Natural killer cell (primary cell): ENCODE measurements at places on chromosomes 4 and X. TPM values are rescaled to one million over a fixed set of nuclear protein-coding genes. Genes with fewer than 3 reads are reported as not detected.

DNA sequence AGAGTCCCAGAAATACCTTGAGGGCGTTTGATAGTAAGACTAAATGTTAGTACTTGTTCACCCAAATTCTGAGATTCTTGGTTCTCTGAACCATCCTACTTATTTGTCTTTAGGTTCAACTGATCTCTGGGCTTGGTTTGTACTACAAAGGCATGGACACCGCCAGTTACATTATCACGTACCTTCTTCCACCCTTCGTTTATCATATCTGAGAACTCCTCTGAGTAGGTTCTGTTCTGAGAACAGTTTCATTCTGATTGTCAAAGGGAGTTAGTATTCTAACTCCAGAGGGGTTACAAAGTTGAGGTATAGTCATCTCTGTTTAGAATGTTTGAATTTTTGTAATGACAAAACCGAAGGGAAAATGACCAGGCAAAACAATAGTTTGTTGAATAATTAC lies 19.3 kb downstream of the ZFX start:
- peaks cover 2% of the 10 kb centered on the region for H3K36me3 ChIP-seq
- no peak overlapping the region for H3K27ac ChIP-seq
- no peaks in the 10 kb centered on the region for H3K27me3 ChIP-seq
- H3K4me3 ChIP-seq: no peak overlapping the region

DNA sequence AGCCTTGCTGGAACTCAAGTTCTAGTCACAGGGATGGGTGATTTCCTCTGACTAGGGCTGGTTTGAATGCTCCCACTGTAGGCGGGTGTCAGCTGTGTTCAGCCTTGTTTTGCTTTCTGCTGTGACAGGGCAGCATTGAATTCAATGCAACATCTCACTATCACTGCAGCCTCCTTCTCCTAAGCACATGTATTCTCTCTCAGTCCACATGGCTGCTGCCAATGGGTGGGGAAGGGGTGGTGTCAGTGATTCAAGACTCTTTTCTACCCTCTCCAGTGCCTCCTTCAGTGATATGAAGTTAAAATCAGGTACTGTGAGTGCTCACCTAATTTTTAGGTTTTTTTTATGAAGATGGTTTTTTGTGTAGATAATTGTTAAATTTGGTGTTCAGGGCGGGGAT lies 46.3 kb downstream of the COL4A5 start:
- no peaks in the 10 kb centered on the region for H3K4me1 ChIP-seq
- H3K27me3 ChIP-seq: no peaks in the 10 kb centered on the region
- no peak overlapping the region for H3K4me3 ChIP-seq
- H3K36me3 ChIP-seq: no peaks in the 10 kb centered on the region

- H3K4me1 ChIP-seq: no peaks in the 10 kb centered on the region
- no peak overlapping the region for H3K4me3 ChIP-seq
- no peak for DNase-seq
- no peaks in the 10 kb centered on the region for H3K36me3 ChIP-seq
- H3K27ac ChIP-seq: no peak overlapping the region
Observed at GRCh38 chr4:57280481-57280880, 170.3 kb upstream of the IGFBP7 start.

GRCh38 chr4:144967161-144967560 lies 130.8 kb downstream of the ANAPC10 start:
- no peak for DNase-seq
- H3K27ac ChIP-seq: no peak overlapping the region
- H3K4me3 ChIP-seq: no peak overlapping the region
- no peaks in the 10 kb centered on the region for H3K4me1 ChIP-seq
- H3K27me3 ChIP-seq: no peaks in the 10 kb centered on the region

GRCh38 chr4:4848540-4848939 lies 10.9 kb upstream of the MSX1 start:
- no peak for DNase-seq
- H3K4me3 ChIP-seq: no peak overlapping the region
- no peak overlapping the region for H3K27ac ChIP-seq
- H3K4me1 ChIP-seq: peaks cover 17% of the 10 kb centered on the region
- H3K36me3 ChIP-seq: no peaks in the 10 kb centered on the region

DNA sequence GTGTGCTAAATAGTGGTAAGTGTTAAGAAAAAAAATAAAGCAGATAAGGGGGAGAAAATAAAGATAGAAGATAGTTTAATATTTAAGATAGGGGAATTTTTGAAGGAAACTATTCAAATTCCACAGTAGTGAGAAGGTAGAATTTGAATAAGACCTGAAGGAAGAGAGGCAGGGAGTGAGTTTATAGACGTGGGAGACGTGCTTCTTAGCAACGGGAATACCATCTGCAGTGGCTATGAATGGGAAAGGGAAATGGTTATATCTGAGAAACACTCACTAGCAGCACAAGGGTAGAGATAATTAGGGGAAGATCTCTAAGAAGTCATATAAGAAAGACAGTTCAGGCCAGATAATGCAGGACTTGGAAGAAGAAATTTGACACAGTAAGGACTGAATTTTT lies 854.5 kb upstream of the EPHA5 start:
- no peaks in the 10 kb centered on the region for H3K4me1 ChIP-seq
- H3K27ac ChIP-seq: no peak overlapping the region
- no peak overlapping the region for H3K4me3 ChIP-seq
- no peaks in the 10 kb centered on the region for H3K36me3 ChIP-seq

DNA sequence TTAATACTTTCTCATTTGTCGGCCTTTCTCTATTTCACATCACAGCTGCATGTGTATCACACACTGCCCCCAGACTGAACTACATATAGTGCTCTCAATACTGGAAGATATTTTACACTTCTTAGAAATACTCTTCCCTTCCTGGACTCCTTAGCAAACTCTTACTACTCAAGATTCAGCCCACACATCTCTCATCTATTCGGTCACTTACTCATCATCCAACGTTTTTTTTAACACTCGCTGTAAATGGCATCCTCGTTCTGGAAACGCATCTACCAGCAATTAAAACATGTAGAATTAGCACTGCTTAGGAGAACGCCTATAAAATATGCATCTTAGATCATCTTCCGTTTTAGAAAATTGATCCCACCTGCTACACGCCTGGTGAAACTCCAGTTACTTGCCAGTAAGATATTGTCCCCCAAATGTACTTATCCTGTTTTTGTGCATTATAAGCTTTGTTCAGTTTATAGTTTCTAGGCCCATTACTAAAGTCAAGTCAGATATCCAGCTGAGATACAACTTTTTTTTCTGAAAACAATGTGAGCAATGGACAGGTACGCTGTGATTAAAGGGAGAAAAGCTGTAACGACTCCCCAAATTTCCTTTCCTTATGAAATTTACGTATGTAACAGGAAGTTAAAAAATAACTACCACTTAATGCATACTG lies 1.0 kb downstream of the LRP2BP start:
- peak overlapping the region; percentile 96 for H3K4me3 ChIP-seq
- H3K36me3 ChIP-seq: no peaks in the 10 kb centered on the region
- H3K4me1 ChIP-seq: peaks cover 7% of the 10 kb centered on the region

GRCh38 chr4:76447393-76447851 lies 12.4 kb downstream of the SHROOM3 start:
- no peak for DNase-seq
- H3K27ac ChIP-seq: no peak overlapping the region
- H3K27me3 ChIP-seq: no peaks in the 10 kb centered on the region
- H3K36me3 ChIP-seq: no peaks in the 10 kb centered on the region

DNA sequence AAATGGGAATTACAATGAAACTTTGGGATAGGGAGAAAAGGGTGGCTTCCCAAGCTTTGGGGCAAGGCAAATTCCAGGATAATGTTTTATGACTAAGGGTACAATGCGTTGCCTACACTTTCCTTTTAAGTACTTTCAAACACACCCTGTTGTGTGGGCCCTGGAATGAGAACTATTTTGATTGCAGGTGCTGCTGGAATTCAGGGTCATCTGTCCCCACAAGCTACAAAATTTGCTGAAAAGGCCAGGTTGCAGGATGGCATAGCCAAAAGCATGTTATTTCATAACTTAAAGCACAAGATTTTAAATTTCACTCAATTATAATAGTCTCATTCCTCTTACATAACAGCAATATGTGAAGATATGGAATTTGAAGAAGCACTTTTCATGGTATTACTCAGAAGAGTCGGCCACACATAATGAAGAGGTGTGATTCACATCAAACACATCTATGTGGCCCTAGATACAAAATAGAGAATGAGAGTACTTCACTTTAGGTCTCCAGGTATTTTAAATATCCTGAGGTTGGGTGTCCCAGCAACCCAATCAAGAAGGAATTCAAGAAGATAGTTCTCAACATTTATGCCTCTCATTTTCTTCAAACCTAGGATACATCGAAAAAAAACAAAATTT lies 89.3 kb downstream of the APBB2 start:
- H3K27me3 ChIP-seq: no peaks in the 10 kb centered on the region
- H3K4me3 ChIP-seq: no peak overlapping the region
- no peaks in the 10 kb centered on the region for H3K4me1 ChIP-seq
- no peak overlapping the region for H3K27ac ChIP-seq
- no peak for DNase-seq

GRCh38 chr4:122845760-122846159 lies 19.1 kb downstream of the FGF2 start:
- no peak for DNase-seq
- no peak overlapping the region for H3K4me3 ChIP-seq
- H3K36me3 ChIP-seq: no peaks in the 10 kb centered on the region

- no peak overlapping the region for H3K4me3 ChIP-seq
- DNase-seq: no peak
- no peaks in the 10 kb centered on the region for H3K36me3 ChIP-seq
- H3K4me1 ChIP-seq: no peaks in the 10 kb centered on the region
- H3K27ac ChIP-seq: no peak overlapping the region
Observed at GRCh38 chrX:10177004-10177396, 20.2 kb downstream of the CLCN4 start.

GRCh38 chr4:15182600-15183220 lies 180.4 kb downstream of the CPEB2 start:
- DNase-seq: no peak
- peaks cover 2% of the 10 kb centered on the region for H3K27me3 ChIP-seq
- no peak overlapping the region for H3K4me3 ChIP-seq
- no peaks in the 10 kb centered on the region for H3K36me3 ChIP-seq
- H3K27ac ChIP-seq: no peak overlapping the region

DNA sequence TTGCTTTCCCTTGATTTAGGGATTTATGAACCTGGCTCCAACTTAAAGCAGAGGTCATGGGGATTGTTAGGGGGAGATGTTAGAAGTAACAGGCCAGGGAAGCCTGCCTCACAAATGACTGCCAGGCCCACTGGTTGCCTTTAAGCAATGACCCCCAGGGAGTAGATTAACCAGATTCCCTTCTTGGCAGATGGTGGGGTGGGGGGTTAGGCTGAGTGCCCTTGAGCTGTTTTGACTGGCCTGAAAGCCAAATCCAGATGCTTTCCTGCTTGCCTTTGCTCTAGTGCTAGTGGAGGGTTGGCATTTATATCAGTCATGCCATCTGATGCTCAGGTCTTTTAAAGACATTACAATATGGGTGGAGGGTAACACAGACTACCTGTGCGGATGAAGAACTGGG lies 128.1 kb downstream of the TMEM164 start:
- H3K4me1 ChIP-seq: no peaks in the 10 kb centered on the region
- no peak for DNase-seq
- H3K27ac ChIP-seq: no peak overlapping the region
- H3K4me3 ChIP-seq: no peak overlapping the region

GRCh38 chr4:111696505-111696904 lies 448.7 kb upstream of the FAM241A start:
- H3K36me3 ChIP-seq: no peaks in the 10 kb centered on the region
- no peaks in the 10 kb centered on the region for H3K4me1 ChIP-seq
- H3K27ac ChIP-seq: no peak overlapping the region
- no peak overlapping the region for H3K4me3 ChIP-seq

DNA sequence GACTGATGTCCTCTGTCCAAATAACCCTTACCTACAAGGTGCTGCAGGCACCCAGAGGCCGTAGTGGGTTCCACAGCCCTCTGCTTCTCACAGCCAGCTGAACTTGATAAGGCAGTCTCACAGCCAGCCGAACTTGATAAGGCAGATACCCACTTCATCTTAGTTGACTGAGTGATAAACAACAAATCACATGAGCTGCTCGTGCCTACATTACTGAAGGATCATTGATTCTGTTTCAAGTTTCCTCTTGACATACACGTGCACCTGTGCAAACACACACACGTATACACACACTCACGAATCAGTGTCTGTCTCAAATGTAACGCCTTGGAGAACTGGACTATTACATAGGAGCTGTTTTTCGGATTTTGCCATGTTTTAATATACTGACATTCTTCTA lies 276.3 kb downstream of the DCTD start:
- no peak overlapping the region for H3K4me3 ChIP-seq
- no peaks in the 10 kb centered on the region for H3K27me3 ChIP-seq
- no peaks in the 10 kb centered on the region for H3K4me1 ChIP-seq
- no peak for DNase-seq

GRCh38 chrX:5730556-5730955 lies 498.1 kb downstream of the NLGN4X start:
- no peak overlapping the region for H3K4me3 ChIP-seq
- H3K27me3 ChIP-seq: no peaks in the 10 kb centered on the region
- no peaks in the 10 kb centered on the region for H3K4me1 ChIP-seq
- no peaks in the 10 kb centered on the region for H3K36me3 ChIP-seq
- no peak overlapping the region for H3K27ac ChIP-seq
- no peak for DNase-seq

DNA sequence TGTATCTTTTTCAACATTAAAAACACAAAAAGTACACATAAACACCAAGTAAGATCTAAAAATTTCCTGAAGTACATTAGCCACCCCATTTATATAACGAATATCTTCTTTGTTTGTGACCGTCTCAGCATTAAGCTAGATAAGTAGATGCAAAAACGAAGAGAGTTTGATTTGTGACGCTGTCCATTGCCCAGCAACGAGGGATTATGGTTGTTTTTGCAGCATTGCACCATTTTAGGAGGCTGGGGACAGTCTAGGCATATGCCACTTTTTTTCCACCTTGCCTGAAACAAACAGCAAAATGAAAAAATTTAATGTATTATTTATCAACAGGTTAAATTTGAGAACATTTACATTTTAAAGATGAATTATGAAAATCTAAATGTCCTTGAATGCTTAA lies 12.0 kb upstream of the IGSF1 start:
- no peaks in the 10 kb centered on the region for H3K27me3 ChIP-seq
- no peak for DNase-seq
- H3K27ac ChIP-seq: no peak overlapping the region
- no peak overlapping the region for H3K4me3 ChIP-seq
- no peaks in the 10 kb centered on the region for H3K36me3 ChIP-seq

DNA sequence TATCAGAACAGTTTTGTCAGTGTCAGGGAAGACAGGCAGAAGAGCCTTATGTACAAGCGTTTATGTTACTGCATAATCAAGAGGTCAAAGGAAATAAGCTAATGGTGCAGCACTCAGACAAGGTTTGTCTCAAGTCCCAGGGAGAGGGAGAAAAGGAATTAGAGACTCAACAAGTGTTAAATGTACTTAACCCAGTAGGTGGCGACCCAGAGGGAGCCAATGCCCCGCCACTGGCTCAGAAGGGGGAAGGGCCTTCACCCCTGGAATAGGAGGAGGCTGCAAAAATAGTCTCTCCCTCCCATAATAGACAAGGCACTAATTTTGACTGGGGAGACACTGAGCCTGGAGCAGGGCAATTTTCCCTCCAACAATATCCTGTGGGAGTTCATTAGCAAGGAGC lies 14.1 kb upstream of the PAPSS1 start:
- H3K4me3 ChIP-seq: no peak overlapping the region
- H3K4me1 ChIP-seq: no peaks in the 10 kb centered on the region
- no peaks in the 10 kb centered on the region for H3K27me3 ChIP-seq
- no peaks in the 10 kb centered on the region for H3K36me3 ChIP-seq
- no peak for DNase-seq
- no peak overlapping the region for H3K27ac ChIP-seq

Gene CXXC4
- total RNA-seq: 0.82 TPM

Gene OTUD6A
- not detected for total RNA-seq

Gene NUDT10
- total RNA-seq: not detected

Gene CMC4
- total RNA-seq: 5.2 TPM

Gene GLUD2
- 0.16 TPM for total RNA-seq

Gene AFM
- not detected for total RNA-seq

Gene FRMPD4
- not detected for total RNA-seq

Gene FGF5
- not detected for total RNA-seq

Gene TECRL
- not detected for total RNA-seq

Gene STK26
- 66.5 TPM for total RNA-seq

Gene PPARGC1A
- not detected for total RNA-seq
